ENCODE measurements at places on chromosomes 7 and 10.

- no peak for DNase-seq
Measured at GRCh38 chr10:57919864-57920263, 347.8 kb downstream of the IPMK start.

DNA sequence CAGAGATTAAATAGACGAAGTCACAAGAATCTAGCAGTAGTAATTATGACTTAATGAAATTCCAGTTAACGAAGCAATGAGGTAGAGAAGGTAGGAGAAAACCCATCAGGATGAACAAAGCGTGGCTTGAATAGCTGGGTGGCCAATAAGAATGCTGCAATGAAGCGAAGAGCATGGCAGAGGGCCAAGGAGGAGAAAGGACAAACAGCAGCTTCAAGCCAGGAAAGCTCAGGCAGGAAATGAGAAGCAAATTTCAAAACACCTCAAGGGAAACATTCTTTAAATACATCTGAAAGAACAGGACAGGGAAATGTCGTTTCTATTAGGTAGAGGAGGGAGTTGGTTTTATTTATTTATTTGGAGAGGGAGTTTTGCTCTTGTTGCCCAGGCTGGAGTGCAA, 122.5 kb downstream of the KIAA1217 start:
- no peak for DNase-seq

GRCh38 chr10:117531371-117532002, 11.1 kb upstream of the EMX2 start:
- DNase-seq: no peak

DNA sequence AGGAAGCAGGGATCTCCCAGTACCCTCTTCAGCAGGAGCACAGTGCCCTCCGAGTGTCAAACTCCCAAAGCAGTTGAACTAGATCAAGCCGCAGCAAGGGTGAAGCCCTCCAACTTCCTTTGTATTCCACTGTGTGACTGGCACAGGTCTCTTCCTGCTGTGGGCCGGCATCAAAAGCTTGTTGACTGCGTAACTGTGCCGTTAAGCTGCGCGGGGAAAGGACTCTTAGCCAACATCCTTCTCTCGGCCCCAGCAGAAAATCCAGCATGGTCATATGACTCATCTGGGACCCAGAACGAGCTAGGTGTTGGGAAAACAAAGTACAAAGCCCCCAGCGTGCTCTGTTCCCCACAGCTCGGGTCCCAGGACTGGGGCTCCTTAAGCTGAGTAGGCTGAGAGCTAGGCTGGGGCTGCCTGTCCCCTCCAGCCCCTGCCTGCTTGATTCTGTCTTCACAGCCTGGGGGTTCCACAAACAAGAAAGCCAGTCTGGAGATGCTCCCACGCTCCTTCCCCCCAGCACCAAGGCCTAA, 52.2 kb downstream of the COL17A1 start:
- DNase-seq: no peak

- peak; percentile 86 for DNase-seq
Measured at GRCh38 chr10:5071411-5072198, 22.6 kb upstream of the AKR1C3 start.

DNA sequence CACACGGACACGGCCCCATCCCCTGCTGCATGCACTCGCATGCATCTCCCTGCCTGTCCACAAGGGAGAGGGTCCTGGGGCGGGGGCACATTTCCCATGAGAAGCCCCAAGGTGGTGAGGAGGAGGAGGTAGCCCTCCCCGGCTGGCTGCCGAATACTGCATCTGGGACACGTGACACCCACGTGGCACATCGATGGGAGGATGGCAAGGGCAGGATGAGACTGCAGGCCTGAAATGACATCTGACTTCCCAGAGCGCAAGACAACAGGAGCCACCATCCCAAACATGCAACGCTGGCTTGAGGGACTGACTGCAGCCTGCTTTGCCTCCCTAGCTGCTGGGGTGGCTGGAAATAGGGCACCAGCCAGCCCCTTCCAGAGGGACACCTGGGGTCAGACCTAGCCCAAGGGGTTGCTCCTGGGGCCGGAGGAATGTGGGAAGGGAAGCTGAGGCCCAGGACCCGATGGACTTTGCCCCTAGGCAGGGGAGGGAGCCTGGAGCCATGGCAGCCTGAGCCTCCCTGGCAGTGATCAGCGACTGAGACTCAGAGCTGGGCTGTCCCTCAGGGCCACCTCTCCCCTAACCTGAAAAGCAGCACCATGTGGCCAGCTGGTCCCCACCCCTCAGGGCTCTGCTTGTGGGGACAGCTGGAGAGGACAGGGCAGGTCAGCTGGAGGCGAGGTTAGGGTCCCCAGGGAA, 16.1 kb downstream of the BUD23 start:
- DNase-seq: no peak

DNA sequence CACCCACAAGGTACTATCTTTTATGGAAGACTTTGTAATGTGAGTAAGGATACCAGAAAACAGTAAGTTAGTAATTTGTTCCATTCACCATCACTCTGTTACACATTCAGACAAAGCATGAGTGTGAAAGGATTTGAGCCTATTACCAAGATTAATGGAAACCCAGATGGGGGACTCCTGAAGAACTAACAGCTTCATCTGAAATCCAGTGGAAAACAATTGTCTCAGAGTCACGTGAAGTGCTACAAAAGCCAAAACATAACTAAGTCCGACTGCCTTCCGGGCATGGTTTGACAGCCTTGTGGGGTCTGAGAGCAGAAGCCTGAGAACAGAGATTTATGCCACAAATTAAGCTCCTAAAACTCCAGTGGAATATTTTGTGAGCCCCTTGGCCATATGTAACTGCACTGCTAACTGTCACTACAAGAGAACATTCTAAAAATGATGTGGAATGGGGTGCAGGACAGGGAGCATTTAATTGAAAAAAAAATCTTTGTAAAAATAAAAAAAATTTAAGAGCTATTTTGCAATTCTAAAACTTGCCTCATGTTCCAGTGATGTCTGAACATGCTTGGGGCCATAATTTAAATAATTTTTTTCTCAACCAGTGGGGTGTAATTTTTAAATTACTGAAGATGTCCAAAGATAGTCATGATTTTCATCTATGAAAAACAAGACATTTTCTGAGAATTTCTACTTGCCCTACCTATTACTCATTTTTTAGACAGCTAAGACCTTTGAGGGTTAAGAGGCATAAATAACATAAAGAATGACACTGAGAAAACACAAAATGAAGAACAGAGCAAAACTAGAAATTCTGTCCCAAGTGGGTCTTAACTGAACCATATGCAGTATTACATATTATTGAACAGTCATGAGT, 555.0 kb downstream of the INHBA start:
- peak; percentile 42 for DNase-seq

DNA sequence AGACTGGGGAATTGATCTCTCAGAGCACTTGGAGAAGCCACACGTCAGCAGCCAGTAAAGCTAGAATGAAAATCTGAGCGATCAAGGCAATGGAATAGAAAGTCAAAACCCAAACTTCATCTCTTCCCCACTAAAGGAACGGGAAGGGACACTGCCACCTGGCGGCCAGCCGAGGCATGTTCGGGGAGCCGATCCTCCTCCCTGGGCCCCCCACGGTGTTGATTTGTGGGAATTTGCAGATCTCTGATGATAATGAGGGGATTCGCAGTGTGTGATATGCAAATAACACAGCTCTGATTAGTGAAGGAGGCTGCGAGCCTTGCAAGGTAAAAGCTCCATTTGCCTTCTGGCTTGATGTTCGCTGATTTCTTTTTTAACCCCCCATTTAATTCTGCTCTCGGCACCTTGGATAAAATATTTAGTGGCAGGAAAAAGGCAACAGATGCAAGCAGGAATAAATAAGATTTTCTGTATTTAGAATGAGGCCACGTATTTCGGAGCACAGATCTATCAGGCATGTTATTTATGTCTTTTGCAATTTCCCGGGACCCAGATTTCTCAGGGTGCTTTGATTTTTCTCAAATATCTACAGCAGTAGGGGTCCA, 258.6 kb downstream of the PAXIP1 start:
- DNase-seq: peak; percentile 30

GRCh38 chr10:7373039-7373438, 37.8 kb downstream of the SFMBT2 start:
- no peak for DNase-seq

DNA sequence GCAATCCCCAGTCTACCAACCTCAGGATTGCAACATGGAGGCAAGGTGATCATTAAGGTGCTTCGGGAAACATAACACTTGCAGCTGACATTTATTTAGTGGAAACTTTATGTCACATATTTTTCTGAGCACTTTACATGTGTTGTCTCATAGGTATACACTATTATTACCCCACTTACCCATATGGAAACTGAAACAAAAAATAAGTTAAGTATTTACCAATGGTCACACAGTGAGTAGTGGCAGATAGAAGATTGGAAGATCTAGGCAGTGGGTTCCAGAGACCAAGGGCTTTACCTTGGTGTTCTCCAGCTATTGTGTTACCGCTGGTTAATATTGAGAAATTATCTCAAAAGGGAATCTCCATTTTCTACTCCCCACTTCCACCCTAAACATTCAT, 1279.1 kb upstream of the SORCS1 start:
- DNase-seq: no peak

GRCh38 chr7:37394158-37394557, 54.5 kb downstream of the ELMO1 start:
- no peak for DNase-seq

DNA sequence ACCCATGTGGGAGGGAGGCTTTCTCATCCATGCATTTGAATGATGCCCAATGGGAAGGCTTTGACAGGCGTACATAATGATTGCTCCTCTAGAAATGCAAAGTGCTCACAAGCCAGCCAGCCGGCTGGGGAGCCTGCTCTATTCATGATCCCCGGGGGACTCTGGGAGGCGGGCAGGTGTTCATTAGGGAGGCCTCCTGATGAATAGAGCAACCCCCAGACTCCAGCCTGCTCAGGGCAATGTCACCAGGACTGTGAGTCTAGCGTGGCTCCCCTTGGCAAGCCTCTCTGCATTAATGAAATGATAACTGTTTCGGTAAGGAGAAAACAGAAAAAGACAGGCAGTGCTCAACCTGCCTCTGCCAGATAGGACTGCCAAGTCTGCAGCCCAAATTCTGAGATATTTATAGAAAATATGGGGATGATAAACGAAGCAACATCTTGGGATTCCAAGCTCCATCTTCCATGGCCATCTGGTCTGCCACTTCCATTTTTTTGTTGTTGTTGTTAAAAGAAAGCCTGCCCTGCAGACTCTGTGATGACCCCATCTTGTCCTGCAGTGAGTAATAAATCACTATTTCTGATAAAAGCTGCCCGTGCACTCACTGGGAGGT, 236.4 kb downstream of the PRPF18 start:
- no peak for DNase-seq

DNA sequence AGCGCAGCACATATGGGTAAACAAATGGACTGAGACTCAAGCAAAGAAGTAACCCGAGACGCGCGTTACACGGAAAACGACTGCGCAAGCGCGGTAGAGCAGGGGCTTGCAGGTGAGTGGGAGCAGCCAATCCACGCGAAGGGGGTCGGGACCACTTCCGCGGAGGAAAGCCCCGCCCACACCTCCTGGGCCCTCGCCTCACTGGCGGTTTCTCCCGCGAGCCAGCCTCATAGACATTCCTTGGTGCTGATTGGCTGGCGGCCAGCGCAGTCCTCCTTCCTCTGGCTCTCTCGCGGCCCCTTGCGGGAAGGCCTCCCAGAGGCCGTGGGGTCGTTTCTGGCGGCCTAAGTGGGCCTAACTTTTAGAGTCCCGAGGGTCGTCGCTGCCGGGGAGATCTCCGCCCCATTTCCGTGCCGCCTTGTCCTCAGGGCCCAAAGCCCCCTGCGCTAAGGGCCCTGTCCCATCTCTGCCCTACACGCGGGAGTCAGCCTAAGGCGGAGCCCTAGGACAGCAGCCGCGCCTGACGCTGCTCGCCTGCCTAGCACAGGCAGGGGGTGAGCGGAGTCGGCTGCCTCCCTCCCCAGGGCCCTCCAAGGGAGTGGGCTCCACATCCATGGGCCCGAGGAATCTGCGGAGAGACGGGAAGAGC, 9.1 kb upstream of the FXYD4 start:
- DNase-seq: peak; percentile 75

DNA sequence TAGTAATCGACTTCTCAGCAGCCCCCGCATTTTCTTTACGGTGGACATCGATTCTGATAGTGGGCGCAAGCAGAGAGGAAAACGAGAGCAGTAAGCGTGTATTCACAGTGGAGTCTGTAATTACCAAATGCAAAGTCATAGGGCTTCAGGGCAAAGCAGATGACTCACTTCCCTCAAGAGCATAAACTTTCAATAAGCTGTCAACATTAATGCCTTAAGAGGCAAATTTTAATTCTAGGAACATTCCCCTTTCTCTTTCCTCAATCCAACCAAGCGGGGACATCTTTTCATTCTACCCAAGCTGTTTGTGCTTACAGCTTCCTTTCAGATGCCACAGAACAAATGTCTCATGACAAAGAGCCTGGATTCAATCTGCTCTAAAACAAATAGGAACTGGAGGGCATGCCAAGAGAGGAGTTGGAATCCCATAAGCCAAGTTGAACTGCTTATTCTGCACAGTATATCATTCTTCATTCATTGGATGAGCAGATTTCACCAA, 48.6 kb downstream of the MALSU1 start:
- DNase-seq: peak; percentile 93

GRCh38 chr10:75043256-75044131, 68.0 kb upstream of the SAMD8 start:
- DNase-seq: no peak

DNA sequence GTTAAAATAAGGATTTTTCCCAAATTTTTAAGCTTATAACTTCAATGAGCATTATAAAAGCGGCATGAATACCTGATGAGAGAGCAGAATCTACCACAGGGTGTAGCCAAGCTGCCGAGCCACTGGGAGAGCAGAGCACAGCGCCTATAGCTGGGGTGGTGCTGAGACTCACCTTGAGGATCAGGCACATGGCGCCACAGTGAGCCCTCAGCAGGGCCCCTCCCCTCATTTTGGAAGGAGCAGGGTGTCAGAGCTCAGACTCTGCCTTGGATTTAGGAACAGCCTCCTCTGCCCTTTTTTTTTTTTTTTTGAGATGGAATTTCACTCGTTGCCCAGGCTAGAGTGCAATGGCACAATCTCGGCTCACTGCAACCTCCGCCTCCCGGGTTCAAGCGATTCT, 118.6 kb downstream of the SRPK2 start:
- no peak for DNase-seq

- no peak for DNase-seq
Measured at GRCh38 chr7:35991511-35992232, 161.4 kb upstream of the EEPD1 start.

DNA sequence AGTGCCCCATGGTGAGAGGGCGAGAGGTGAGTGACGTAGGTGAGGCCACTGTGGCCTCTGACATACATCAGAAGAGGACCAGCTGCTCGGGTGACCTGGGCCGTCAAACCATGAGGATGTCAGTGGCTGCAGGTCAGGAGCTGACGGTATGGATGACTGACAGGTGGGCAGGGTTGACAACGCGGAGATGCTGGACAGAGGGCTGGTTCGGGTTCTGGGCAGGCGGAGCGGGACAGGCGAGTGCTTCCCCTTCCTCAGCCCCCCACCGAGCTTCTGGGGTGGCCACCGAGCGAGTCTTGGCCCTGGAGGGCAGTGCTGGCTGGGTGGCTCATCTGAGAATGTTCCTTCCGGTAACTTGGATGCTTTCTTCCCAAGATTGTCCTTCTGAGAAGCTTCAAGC, 91.8 kb downstream of the ACTR3B start:
- DNase-seq: no peak

DNA sequence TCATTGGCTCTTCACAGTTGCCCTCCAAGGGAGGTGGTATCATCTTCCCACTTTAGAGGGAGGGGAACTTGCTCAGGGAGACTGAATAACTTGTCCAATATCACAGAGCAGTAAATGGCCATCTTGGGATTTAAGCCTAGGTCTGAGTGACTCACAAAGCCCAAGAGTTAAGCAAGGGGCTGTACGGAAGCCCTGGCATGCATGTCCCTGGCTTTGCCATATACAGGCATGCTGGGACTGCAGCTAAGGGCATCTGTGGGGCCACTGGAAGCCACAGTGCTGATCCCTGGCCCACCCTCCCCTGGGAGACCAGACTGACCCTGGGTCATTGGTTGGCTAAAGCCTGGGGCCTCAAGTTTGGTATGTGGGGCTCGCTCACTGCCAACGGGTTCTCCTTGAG, 3.1 kb downstream of the VSIR start:
- peak; percentile 85 for DNase-seq

Measured in GM23248 (cell line).